ENCODE measurements at places on chromosomes 2 and 18.

DNA sequence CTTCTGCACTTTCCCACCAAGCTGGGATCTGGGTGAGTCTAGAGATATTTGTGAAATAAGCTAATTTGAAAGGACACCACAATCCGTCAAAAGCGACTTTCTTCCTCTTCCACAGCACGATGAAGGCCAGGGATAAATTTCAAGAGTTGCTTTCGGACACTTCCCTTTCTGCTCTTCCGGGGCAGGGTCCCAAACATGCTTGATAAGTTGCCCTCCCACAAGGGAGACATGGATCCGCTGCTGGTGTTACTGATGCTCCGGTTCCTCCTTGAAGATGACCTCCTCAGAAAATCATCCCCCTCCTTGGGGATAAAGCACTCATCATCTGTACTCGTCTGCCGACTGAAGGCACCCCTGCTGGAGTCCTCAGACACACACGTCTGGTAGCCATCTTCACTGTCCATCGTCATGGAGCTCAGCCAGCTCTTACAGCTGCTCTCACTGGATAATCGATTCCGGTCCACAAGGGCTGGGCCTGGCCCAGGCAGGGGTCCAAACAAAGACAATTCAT lies 28.2 kb downstream of the CYTIP start:
- no peak for DNase-seq

DNA sequence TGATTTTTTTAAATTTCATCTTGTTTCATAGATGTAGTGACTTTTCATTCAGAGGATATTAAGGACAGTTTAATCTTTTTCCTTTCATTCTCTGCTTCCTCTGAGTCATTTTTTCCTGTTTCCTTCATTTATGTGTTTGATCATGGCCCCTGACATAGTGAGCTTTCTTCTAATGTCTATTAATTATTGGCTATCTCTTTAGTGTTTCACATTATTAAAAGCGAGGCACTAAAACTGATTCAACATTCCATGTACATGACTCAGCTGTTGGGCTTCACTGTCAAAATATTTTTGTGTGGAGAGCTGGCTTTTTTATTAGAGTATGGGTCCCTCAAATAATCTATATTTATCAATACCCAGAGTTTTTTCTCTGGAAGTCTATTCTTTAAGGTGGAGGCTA lies 125.8 kb downstream of the THSD7B start:
- DNase-seq, result no peak

DNA sequence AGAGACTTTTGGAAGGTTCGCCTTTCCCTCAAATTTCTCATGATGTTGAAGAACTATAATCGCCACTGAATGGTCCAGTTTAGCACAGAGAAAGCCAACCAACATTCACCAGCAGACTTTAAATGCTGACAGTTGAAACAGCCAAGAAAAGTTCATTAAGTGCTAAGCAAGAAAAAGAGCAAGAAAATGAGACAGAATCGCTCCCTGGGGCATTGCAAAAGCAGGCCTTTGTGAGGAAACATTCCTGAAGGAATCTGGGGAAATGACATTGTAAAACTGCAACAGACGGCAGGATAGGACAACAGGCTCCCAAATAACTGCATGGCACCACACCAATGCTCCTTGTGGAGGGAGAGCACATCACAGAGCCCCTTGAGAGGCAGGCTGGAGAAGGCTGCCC lies 269.3 kb upstream of the ID2 start:
- DNase-seq, result no peak

- no peak for DNase-seq
Measured at GRCh38 chr18:805755-806110, 6.3 kb downstream of the YES1 start.

GRCh38 chr2:186841940-186842339 lies 7.0 kb downstream of the ZSWIM2 start:
- DNase-seq, result no peak

GRCh38 chr2:80117401-80117800 lies 187.2 kb downstream of the LRRTM1 start:
- DNase-seq, result no peak

- no peak for DNase-seq
Measured at GRCh38 chr2:182300608-182301007, 126.2 kb downstream of the PDE1A start.

GRCh38 chr2:228747483-228747882 lies 523.6 kb downstream of the PID1 start:
- DNase-seq, result no peak

GRCh38 chr2:146135245-146135644 lies 1615.3 kb upstream of the ZEB2 start:
- DNase-seq, result no peak

DNA sequence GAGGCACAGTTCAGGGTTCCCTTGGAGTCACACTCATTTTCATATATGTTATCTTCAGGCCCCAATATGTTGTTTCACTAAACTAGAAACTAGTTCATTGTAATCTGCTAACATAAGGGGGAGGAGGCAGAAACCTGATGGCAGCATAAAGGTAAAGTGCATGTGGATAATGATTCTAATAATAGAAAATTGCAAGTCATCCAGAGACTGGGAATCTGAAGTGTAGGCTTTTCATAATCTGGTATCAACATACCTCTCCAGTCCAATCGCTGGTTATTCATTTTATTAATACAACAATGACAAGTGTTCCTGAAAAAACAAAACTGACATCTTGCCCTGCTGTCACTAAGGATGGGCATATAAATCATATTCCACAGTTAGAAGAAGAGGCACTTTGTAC lies 326.3 kb upstream of the ZNF804A start:
- no peak for DNase-seq

DNA sequence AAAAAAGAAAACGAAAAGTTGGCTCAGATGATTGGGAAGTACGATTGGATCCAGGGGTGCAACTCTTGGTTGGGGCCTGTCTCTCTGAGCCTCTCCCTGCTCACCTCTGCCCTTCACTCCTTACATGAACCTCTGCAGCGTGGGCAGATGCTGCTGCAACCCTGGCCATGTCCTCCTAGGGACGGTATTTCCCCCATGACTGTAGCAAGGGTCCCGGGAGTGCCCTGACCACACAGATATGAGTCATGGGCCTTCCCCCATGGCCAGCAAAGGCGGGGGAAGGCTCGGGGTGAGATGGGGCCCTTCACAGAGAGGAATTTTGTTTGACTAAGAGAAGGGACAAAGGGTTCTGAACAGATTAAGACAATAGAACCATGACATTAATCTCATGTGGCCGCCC lies 129.0 kb downstream of the NCK2 start:
- DNase-seq, result peak; percentile 83

GRCh38 chr2:213640738-213641425 lies 356.6 kb downstream of the SPAG16 start:
- DNase-seq, result no peak

- no peak for DNase-seq
Measured at GRCh38 chr2:206031950-206032567, 53.9 kb downstream of the INO80D start.
